Endothelial cell (in vitro differentiated cells): ENCODE measurements at places on chromosomes 16 and 17.

DNA sequence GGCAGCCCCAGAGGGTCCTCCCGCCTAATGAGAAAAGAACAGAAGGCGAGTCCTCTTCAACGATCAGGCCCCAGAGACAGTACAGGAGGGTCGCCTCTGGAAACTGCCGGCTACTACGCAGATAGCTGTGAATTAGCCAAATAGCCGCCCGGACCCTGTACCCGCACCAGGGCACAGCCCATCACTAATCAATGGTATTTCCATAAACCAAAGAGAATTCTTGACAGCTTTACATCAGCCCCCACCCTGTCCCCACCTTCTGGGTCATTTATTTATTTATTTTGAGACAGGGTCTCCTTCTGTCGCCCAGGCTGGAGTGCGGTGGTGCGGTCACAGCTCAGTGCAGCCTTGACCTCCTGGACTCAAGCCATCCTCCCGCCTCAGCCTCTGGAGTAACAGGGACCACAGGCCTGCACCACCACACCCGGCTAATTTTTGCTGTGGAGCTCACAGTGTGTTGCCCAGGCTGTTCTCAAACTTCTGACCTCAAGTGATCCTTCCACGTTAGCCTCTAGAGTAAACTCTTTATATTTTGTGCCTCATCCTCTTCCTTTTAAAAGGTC is 805 bp upstream of the CLCN7 start:
- no peak for DNase-seq
- peaks cover 15% of the 10 kb centered on the region for H3K27me3 ChIP-seq
- peaks cover 28% of the 10 kb centered on the region for H3K4me1 ChIP-seq
- peak overlapping the region; percentile 84 for H3K27ac ChIP-seq
- H3K36me3 ChIP-seq, result peaks cover 3% of the 10 kb centered on the region
- H3K4me3 ChIP-seq, result peak overlapping the region; percentile 86

- peaks cover 19% of the 10 kb centered on the region for H3K4me1 ChIP-seq
- peak overlapping the region; percentile 27 for H3K4me3 ChIP-seq
- DNase-seq, result no peak
- no peaks in the 10 kb centered on the region for H3K36me3 ChIP-seq
Measured at GRCh38 chr16:86756882-86757703, 178.7 kb downstream of the FOXL1 start.

GRCh38 chr16:88703486-88704309 is 2.5 kb downstream of the RNF166 start:
- no peak for DNase-seq
- H3K4me1 ChIP-seq, result peaks cover 55% of the 10 kb centered on the region
- H3K4me3 ChIP-seq, result peak overlapping the region; percentile 88
- peaks cover 29% of the 10 kb centered on the region for H3K27me3 ChIP-seq
- peaks cover 22% of the 10 kb centered on the region for H3K36me3 ChIP-seq
- peak overlapping the region; percentile 98 for H3K27ac ChIP-seq

- H3K4me1 ChIP-seq, result no peaks in the 10 kb centered on the region
- DNase-seq, result no peak
- H3K27me3 ChIP-seq, result peaks cover 2% of the 10 kb centered on the region
- H3K4me3 ChIP-seq, result no peak overlapping the region
- H3K27ac ChIP-seq, result no peak overlapping the region
- H3K36me3 ChIP-seq, result peaks cover 5% of the 10 kb centered on the region
Measured at GRCh38 chr17:75604034-75604695, 16.6 kb downstream of the MYO15B start.

GRCh38 chr16:16805809-16806208 is 426.9 kb downstream of the NPIPA7 start:
- no peak overlapping the region for H3K4me3 ChIP-seq
- no peaks in the 10 kb centered on the region for H3K4me1 ChIP-seq
- DNase-seq, result no peak
- H3K36me3 ChIP-seq, result no peaks in the 10 kb centered on the region

DNA sequence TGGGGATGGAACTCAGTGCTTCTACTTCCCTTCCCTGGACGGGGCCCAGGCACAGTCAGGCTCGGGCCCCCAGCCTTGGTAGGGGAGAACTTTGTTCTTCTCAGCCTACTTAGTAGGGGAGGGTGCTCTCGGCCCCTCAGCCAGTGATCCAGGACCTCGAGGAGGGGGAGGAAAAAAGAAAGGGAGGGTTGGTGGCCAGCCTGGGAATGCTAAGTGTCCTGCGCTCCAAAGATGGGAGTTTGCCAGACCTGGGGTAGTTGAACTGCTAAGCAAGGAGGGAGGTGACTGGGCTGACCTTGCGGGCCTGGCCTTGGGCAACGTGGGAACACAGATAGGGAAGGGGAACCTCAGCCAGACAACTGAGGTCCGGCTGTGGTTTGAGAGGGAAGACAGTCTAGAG is 12.2 kb downstream of the ADGRG1 start:
- no peaks in the 10 kb centered on the region for H3K36me3 ChIP-seq
- DNase-seq, result no peak
- peaks cover 11% of the 10 kb centered on the region for H3K27me3 ChIP-seq
- H3K4me3 ChIP-seq, result no peak overlapping the region
- H3K27ac ChIP-seq, result peak overlapping the region; percentile 21
- peaks cover 22% of the 10 kb centered on the region for H3K4me1 ChIP-seq

GRCh38 chr16:27198451-27199234 is 4.7 kb upstream of the KDM8 start:
- no peaks in the 10 kb centered on the region for H3K4me1 ChIP-seq
- DNase-seq, result no peak
- H3K27ac ChIP-seq, result no peak overlapping the region
- H3K27me3 ChIP-seq, result peaks cover 9% of the 10 kb centered on the region

DNA sequence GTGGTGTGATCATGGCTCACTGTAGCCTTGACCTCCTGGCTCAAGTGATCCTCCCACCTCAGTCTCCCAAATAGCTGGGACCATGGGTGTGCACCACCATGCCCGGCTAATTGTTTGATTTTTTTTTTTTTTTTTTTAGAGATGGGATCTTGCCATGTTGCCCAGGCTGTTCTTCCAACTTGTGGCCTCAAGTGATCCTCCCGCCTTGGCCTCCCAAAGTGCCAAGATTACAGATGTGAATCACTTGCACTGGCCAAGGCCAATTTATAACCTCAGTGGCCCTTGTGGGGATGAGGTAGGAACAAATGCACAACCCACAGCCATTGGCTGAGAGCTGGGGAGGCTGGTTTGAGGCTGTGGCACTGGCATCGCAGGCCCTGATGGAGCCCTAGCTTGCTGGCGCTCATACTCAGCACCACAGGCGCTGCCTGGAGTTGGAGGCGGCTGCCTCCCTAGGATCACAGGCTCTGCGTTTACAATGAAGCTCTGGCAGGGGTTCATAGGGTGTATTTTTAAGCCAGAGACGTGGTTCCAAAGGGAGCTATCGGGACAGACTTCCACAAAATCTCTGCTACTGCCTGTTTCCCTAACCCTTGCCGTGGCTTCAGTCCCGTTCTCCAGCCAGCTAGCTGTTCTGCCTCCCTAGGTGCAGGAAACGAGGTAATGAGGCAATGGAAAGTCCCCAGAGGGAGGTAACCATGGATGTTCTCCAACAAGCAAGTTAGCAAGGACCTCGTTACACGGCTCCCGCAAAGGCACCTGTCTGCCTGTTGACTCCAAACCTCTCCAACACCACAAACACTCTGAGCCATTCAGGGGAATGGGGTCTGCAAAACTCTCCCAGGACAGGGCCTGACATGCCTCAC is 2.9 kb downstream of the ABCA3 start:
- no peak overlapping the region for H3K4me3 ChIP-seq
- peaks cover 1% of the 10 kb centered on the region for H3K36me3 ChIP-seq
- H3K27me3 ChIP-seq, result peaks cover 12% of the 10 kb centered on the region
- DNase-seq, result no peak

GRCh38 chr17:56468840-56469239 is 124.7 kb upstream of the NOG start:
- no peak overlapping the region for H3K27ac ChIP-seq
- no peaks in the 10 kb centered on the region for H3K4me1 ChIP-seq
- DNase-seq, result no peak
- H3K36me3 ChIP-seq, result no peaks in the 10 kb centered on the region
- H3K27me3 ChIP-seq, result peaks cover 2% of the 10 kb centered on the region
- no peak overlapping the region for H3K4me3 ChIP-seq

DNA sequence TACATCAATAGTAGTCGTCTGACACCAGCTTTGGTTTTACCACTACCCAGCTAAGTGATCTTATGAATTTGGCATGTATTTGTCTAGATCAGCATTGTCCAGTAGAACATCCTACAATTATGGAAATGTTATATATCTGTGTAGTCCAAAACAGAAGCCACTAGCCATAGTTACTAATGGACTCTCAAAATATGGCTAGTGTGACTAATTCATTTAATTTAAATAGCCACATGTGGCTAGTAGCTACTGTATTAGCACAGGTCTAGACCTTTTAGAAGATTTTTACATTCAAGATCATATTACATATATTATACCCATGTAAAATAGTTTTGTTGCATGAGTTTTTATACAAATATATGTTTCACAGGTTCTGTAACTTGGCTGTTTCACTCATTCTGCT is 27.0 kb upstream of the NFAT5 start:
- peaks cover 24% of the 10 kb centered on the region for H3K4me1 ChIP-seq
- H3K36me3 ChIP-seq, result no peaks in the 10 kb centered on the region
- no peaks in the 10 kb centered on the region for H3K27me3 ChIP-seq
- no peak overlapping the region for H3K27ac ChIP-seq
- no peak for DNase-seq

GRCh38 chr16:14140923-14141322 is 69.8 kb downstream of the MRTFB start:
- no peaks in the 10 kb centered on the region for H3K36me3 ChIP-seq
- H3K27me3 ChIP-seq, result no peaks in the 10 kb centered on the region
- H3K4me3 ChIP-seq, result no peak overlapping the region
- DNase-seq, result no peak

DNA sequence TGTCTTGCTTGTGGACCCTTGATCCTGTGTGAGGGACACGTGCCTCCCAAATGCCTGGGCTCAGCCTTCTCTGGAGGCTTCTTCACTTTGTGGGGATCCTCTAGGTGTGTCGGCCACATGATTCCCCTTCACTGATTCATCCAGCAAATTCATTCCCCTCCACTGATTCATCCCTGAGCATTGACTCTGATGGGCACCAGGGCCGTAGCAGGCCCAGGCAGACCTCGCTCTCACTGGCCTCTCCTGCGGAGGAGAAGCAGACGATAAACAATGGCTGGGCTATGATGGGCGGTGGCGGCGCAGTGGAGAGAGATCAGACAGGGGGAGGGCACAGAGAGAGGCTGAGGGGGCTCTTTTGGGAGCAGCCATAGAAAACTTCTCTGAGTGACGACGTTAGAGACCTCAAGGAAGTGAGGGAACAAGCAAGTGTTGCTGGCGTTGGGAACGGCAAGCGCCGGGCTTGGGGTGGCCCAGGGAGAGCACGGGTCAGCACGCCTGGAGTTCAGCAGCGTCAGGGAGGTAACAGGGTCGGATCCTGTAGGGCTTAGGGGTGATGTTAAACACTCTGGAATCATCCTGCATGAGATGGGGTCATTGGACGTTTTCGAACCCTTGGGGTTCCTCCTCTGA is 17.5 kb upstream of the RPTOR start:
- DNase-seq, result no peak
- H3K36me3 ChIP-seq, result no peaks in the 10 kb centered on the region
- no peak overlapping the region for H3K27ac ChIP-seq
- H3K27me3 ChIP-seq, result peaks cover 3% of the 10 kb centered on the region

- DNase-seq, result no peak
- no peaks in the 10 kb centered on the region for H3K36me3 ChIP-seq
- peaks cover 5% of the 10 kb centered on the region for H3K27me3 ChIP-seq
- H3K4me3 ChIP-seq, result no peak overlapping the region
- H3K27ac ChIP-seq, result no peak overlapping the region
Measured at GRCh38 chr16:48911700-48912099, 301.7 kb upstream of the N4BP1 start.

DNA sequence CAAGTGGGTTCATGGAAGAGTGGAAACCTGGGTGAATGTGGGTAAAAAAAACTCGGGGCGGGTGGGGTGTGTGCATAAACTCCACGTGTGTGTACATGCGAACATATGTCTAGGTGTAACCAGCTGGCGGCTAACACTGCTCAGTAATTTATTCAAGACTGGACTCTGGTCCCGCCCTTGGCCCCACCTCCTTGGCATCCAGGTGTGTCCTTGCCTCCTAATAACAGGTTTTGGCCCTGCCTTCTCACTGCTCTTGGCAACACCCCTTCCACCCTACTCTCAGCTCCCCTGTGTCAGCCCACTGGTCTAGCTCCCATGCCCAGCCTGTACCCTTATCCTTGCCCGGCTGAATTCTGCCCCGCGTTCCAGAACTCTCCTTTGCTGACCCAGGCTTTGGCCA is 8.3 kb downstream of the FLII start:
- H3K27me3 ChIP-seq, result peaks cover 10% of the 10 kb centered on the region
- peaks cover 38% of the 10 kb centered on the region for H3K36me3 ChIP-seq
- DNase-seq, result no peak
- no peak overlapping the region for H3K27ac ChIP-seq
- H3K4me3 ChIP-seq, result peak overlapping the region; percentile 74
- H3K4me1 ChIP-seq, result peaks cover 9% of the 10 kb centered on the region

DNA sequence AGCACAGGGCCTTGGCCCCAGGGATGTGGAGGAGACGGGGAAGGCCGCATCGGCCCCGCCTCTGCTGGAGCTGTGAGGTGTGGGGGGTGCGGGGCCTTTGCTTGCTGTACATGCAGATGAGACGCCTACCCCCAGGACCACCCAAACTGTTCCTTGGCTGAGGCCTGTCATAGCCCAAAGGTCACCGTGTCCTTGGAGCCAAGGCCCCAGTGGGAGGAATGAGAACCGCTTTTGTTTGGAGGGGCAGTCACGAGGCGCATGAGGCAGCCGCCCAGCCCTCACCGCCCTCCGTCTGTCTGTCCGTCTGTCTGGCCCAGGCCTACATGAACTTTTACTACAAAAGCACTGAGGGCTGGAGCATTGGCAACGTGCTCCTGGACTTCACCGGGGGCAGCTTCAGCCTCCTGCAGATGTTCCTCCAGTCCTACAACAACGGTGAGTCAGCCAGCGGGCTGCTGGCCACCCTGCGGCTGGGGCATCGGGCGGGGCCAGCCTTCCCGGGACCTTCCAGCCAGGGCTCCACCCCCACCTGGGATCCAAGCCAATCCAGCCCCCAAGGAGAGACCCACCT is 8.8 kb downstream of the TAX1BP3 start:
- peaks cover 11% of the 10 kb centered on the region for H3K36me3 ChIP-seq
- H3K27ac ChIP-seq, result no peak overlapping the region
- DNase-seq, result no peak
- no peak overlapping the region for H3K4me3 ChIP-seq
- H3K4me1 ChIP-seq, result no peaks in the 10 kb centered on the region

DNA sequence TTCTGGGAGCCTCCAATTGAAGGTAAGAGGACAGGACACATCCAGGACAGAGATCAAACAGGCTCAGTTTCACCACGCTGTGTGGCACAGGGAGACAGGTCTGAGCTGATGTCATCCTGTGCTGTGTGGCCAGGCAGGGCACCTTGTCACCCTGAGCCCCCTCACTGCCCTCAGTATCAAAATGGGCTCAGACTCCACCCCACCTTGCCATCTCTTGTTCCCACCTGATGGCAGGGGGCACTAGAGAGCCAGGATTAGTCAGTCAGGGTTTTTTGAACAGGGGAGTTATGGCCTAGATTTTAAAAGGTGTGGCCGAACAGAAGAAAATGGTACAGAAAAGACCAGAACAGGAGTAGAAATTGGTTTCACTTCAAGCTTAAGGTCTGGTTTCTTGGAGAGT is 2.6 kb downstream of the KAT2A start:
- H3K4me3 ChIP-seq, result no peak overlapping the region
- peaks cover 17% of the 10 kb centered on the region for H3K27me3 ChIP-seq
- DNase-seq, result peak; percentile 59

- peaks cover 16% of the 10 kb centered on the region for H3K27me3 ChIP-seq
- H3K4me3 ChIP-seq, result no peak overlapping the region
- no peak for DNase-seq
- no peak overlapping the region for H3K27ac ChIP-seq
- H3K4me1 ChIP-seq, result peaks cover 11% of the 10 kb centered on the region
Measured at GRCh38 chr16:85458968-85459367, 154.2 kb upstream of the GSE1 start.
